ENCODE measurements at places on chromosomes 6 and 20.

- no peak overlapping the region for H3K27ac ChIP-seq
- H3K4me3 ChIP-seq = no peak overlapping the region
- no peak for DNase-seq
- no peaks in the 10 kb centered on the region for H3K36me3 ChIP-seq
Observed at GRCh38 chr6:82419859-82420258, 56.2 kb downstream of the TPBG start.

DNA sequence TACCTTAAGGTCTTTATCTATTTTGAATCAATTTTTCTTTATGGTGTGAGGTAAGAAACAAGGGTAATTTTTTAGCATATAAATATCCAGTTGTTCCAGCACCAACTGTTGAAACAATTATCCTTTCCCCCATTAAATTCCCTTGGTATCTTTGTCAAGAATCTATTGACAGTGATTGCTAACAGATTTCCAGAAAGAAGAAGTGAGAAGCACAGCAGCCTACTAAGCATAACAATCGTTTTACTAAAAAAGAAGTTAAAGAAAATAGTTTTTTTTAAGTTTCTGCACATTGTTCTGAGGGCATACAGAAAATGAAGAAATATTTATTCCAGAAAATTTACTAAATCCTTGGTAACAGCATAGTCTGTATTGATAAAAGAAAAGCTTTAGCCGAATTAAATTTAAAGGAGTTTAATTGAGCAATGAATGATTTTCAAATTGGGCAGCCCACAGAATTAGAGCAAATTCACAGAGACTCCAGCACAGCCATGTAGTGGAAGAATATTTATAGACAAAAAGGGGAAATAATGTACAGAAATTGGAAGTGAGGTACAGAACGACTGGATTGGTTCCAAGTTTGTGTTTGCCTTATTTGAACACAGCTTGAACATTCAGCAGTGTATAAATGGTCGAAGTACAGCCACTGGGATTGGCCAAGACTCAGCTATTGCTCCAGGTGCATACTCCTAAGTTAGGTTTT lies 97.9 kb upstream of the UST start:
- no peak overlapping the region for H3K27ac ChIP-seq
- no peak overlapping the region for H3K4me3 ChIP-seq
- no peak for DNase-seq
- peaks cover 2% of the 10 kb centered on the region for H3K36me3 ChIP-seq
- H3K27me3 ChIP-seq = peaks cover 8% of the 10 kb centered on the region

DNA sequence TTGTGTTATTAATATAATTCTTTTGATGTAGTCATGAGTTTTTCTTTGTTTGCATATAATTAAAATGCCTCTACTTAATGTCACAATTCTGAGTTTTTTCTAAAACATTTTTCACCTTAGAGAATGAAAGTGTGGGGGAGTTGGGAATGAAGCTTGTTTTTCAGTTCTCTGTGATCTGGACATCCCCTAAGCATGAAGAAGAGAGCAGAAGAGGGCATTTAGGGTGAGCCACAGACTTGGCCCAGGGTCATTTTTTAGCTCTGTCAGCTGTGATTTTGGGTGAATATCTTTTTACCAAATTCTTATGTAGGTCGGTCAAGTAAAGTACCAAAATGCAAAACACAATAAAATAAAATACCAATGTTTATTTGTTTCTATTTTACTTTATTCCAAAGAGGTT lies 3.9 kb downstream of the OTOR start:
- no peak for DNase-seq
- no peaks in the 10 kb centered on the region for H3K4me1 ChIP-seq
- no peak overlapping the region for H3K4me3 ChIP-seq
- H3K36me3 ChIP-seq = no peaks in the 10 kb centered on the region

DNA sequence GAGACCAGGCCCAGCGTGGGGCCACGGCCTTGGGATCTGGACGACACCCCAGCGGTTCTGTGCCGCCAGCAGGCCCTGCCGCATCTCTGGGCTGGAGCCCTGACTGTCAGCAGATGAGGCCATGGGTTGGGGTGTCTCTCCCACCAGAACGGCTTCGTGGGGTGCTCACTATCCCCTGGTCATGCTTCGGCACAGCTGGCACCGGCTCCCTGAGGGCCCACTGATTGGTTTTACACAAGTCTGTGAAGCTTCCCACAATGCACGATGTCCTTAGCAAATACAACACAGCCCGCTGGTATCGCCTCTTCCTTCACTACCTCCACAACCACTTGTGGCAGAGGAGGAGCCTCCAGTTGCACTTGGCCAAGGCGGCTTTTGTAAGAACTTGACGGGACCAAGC lies 94.3 kb downstream of the THBS2 start:
- H3K27ac ChIP-seq = no peak overlapping the region
- no peak overlapping the region for H3K4me3 ChIP-seq
- no peaks in the 10 kb centered on the region for H3K36me3 ChIP-seq
- H3K4me1 ChIP-seq = no peaks in the 10 kb centered on the region
- no peak for DNase-seq
- peaks cover 7% of the 10 kb centered on the region for H3K27me3 ChIP-seq

DNA sequence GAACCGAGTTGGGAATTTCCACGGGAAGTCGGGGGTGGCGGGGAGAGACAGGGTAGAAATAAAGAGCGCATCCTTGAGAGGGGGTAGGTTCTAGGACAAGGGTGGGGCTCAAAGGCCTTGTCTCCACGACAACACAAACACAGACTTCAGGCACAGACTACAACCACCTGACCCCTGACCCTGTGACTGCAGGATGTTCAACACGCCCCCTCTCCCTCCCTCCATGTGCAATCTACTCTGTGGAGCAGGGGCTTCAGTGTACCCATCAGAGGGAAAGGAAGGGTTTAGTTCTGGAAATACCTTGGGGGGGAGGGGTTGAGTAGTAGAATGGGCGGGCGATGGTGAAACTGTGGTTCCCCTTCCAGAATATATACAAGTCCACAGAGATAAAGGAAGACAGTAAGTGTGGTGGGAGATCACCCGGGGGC lies 651 bp upstream of the TAPBP start:
- DNase-seq = peak; percentile 56
- H3K4me3 ChIP-seq = peak overlapping the region; percentile 95
- H3K27ac ChIP-seq = peak overlapping the region; percentile 98
- peaks cover 68% of the 10 kb centered on the region for H3K4me1 ChIP-seq
- peaks cover 9% of the 10 kb centered on the region for H3K36me3 ChIP-seq

Measured in naive thymus-derived CD8-positive, alpha-beta T cell (primary cell).